ENCODE measurements at places on chromosomes 13 and 19.

DNA sequence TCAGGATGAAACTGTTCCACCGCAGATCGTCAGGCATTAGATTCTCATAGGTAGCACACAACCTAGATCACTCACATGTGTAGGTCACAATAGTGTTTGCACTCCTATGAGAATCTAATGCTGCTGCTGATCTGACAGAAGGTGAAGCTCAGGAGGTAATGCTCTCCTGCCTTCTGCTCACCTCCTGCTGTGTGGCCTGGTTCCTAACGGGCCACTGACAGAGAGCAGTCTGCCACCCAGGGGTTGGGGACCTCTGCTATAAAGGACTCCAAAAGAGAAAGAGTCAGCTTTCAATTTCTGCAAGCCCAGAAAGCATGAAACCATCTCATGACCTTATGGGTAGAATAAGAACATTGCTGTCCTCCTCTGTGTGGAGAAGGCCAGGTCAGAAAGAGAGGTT, 43.5 kb upstream of the PCCA start:
- DNase-seq: no peak

DNA sequence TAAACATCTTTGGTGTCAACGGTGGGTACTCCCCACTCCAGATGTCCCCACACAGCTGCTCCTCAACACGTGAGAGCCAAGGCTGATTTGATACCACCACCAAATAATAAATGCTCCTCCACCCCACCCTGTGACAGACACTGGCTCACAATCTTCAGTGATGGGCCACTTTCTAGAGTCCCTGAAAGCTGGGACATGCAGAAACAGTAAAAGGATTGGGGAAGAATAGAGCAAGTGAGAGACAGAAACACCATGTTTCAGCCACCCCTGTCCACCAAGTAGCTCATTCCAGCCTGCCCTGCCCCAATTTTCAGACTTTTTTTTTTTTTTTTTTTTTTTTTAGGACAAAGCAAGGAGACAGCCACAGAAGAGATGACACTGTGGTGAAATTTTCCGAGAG, 1.6 kb downstream of the SLC46A3 start:
- no peak for DNase-seq

DNA sequence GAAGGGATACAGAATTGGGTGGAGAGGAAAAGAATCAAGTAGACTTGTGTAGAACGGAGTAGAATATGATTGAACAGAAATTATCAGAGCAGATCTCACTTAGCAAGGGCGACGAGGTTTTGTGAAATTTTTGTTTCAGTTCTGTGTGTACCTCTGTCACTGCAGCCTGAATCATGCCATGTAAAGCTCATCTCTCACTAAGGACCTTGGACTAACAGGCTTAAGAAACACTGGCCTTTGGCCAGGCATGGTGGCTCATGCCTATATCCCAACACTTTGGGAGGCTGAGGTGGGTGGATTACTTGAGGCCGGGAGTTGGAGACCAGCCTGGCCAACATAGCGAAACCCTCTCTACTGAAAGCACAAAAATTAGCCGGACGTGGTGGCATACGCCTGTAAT, 62.6 kb downstream of the MYH14 start:
- DNase-seq: no peak

DNA sequence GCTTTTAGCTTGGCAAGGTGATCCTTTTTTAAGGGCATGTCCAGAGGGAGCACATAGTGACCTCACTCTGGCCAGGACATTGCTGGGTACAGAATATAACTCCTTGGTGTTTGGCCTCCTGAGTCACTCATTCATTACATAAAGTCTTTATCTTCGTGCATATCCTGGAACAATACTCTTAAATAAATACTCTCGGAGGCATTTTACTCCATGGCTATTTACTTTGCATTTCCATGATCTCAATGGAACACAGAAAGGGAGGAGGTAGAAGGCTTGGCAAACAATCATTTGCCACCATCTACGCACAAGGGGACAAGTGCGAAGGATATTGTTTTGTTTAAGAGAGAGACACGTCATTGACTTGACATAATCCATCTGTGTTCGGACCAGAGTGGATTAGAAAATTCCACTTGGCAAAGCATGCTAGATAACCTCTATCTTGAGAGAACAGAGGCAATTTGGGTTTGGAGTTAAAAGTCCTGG, 210.0 kb downstream of the IRS2 start:
- no peak for DNase-seq

GRCh38 chr19:9860407-9860806, 25.3 kb downstream of the PIN1 start:
- no peak for DNase-seq

DNA sequence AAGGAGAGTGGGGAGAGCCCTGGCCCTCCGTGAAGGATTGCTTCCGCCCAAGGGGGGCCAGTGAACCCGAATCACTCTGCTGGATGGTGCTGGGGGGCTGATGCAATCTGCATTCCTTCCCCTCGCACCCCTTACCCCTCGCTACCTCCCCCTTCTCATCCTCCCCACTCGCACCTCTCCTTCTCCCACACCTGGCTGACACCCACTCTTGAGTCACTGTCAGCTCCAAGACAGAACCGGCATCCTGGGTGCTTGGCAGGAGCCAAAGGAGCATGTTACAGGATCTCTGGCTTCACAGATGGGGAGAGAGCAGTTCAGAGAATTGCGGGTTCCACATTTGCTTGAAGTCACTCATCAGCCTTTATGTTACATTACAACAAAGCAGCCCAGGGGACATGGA, 125.9 kb upstream of the GJB6 start:
- DNase-seq: no peak

- no peak for DNase-seq
These were observed 215.2 kb downstream of the NBEA start for GRCh38 chr13:35157143-35157755.

DNA sequence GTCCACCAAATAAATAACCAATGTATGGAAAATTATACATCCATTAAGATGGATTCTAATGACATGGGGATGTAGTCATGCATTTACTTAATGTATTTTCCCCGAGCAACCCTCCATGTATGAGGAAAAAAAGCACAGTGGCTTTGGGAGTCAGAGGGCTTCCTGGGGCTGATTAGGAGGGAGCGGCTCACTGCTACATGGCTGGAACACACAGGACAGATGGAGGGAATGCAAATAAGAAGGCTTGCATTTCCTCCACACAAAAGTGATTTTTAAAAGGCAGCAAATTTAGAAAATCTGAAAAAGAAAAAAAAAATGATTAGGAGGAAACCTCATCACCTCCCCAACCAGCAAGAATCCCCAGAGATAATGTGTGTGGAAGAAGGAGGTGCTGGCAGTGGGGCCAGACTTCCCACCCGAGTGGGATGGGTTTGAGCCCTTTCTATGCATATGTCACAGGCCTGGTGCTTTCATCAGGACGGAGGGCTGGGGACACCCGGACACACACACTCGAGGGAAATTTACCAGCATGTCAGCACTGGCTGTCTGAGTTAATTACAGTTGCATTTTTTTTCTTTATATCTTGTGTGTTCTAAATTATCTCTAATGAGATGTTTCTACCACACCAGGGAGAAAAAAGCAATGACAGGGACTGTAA, 118.9 kb downstream of the USP12 start:
- no peak for DNase-seq

GRCh38 chr13:50410921-50411746, 395.9 kb downstream of the KCNRG start:
- DNase-seq: no peak

GRCh38 chr19:35882114-35882832, 13.9 kb downstream of the APLP1 start:
- DNase-seq: no peak

GRCh38 chr13:49343255-49343654, 95.5 kb downstream of the CDADC1 start:
- DNase-seq: no peak

DNA sequence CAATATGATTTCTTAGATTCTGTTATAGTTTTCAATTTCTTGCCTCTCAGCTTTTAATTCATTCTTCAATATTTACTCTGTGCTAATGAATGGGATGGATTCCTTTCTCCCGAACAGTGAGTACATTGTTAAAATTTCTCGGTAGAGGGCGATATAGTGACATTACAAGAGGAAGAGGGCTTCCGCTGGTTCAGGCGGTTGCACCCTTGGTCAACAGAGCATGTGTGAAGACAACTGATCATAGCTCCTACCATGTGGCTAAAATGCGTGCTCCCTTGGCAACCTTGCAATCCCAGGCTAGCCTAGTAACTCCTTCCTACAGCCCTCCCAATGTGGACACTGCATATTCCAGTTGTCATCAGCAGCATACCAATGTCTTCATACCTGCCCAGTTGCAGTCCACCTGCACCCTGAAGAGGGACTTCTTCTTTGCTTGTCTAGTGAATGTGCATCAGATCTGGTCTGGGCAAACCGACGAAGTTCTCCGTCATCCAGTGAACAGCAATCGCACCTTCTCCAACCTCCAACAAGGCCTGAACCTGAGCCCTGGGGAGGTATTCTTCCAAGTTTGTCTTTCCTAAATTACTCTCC, 653.0 kb upstream of the GPC6 start:
- no peak for DNase-seq

- no peak for DNase-seq
These were observed 1442.6 kb downstream of the SLITRK5 start for GRCh38 chr13:89113744-89114143.

DNA sequence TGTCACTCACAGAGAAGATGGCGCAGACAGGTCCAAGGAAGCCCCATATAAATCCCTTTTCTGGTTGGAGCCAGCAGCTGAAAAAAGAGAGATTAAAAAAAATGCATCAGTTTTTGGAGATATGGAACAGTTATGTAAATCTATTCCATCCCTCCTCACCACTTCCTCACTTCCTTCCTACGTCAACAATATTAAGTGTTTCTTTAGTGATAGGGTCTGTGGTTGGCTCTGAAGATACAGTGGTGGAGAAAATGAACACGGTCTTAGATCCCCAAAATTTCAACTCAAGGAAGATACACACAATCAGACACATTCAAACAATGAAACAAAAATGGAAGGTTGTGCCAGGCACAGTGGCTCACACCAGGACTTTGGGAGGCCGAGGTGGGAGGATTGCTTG, 31.5 kb downstream of the ADGRE2 start:
- no peak for DNase-seq

GRCh38 chr13:28058866-28059613, 41.3 kb downstream of the FLT3 start:
- DNase-seq: no peak

GRCh38 chr13:108835083-108835482, 205.7 kb downstream of the MYO16 start:
- DNase-seq: no peak

DNA sequence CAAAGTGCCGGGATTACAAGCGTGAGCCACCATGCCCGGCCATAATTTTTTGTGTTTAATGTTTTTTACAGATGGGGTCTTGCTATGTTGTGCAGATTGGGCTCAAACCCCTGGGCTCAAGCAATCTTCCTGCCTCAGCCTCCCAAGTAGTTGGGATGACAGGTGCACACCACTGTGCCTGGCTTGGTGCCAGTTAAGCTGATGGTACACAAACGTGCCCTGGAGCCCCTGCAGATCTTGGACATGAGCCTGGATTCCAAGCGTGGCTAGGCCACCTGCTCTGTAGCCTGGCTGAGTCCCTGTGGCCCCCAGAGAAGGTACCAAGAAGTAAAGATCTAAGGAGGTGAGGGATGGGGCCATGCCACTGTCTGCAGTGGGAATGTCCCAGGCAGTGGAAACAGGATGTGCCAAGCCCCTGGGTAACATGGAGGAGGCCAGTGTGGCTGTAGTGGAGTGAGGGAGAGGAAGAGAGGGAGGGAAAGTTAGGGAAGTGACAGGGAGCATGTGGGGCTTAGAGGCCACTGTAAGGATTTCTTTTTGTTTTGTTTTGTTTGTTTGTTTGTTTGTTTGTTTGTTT, 7.0 kb downstream of the PRODH2 start:
- no peak for DNase-seq

- no peak for DNase-seq
These were observed 12.7 kb upstream of the OR10H1 start for GRCh38 chr19:15828121-15828610.

Measured in activated CD8-positive, alpha-beta memory T cell treated with anti-CD3 and anti-CD28 coated beads for 1 hour (primary cell).